ENCODE measurements at places on chromosomes 7 and 10. TPM values are rescaled to one million over a fixed set of nuclear protein-coding genes. Genes with fewer than 3 reads are reported as not detected.

GRCh38 chr7:94634502-94634901 is 21.4 kb downstream of the SGCE start:
- DNase-seq: no peak

DNA sequence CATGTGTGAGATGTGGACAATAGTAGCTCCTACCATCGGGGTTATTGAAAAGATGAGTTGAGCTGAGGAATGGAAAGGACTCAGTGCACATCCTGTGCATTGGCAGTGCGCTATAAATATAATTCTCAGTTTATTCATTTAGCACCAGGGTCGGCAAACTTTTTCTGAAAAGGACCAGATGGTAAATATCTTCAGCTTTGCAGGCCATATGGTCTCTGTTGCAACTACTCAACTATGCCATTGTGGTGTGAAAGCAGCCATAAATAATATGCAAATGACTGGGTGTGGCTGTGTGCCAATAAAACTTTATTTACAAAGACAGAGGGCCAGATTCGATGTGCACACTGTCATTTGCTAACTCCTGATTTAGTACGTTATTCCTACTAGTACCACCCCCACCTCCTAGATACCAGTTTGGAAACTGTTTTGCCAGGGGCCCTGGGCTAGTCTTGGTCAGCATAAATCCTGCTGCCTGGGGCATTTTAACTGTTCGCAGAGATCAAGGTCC is 422.9 kb upstream of the MKI67 start:
- no peak for DNase-seq

DNA sequence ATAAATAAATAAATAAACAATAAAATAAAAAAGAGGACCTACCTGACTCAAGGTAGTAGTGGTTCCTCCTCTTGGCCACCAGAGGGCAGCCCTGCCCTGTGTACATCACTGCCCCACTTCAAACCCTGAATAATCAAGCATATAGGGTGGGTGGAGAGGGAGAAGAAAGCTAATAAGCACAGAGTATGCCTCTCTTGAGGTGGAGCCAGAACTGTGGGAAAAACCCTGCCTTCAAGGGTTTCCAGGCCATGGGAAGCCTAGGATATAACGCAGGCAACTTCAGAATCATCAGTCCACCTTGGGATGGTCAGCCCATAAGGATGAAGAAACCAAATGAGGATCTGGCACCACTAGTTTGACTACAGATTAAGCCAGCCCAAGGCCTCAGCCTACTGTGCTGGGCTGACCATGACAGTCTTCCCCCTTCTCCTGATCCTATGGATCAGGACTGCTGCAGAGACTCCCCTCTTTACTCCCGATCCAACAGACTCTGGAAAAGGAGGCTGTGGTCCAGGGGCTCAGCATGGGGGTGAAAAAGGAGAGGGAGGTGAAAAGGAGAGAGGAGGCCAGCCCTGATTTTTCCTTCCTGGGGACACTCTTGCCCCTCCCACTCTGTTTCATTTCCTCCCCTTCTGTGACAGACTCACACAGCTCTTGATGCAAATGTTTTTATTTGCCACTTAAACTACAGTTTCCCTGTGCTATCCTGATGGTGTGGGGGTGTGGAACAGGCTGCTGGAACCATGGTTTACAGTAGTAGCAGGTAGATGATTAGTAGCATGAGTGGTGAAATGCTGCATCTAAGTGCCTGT is 10.1 kb downstream of the AVPI1 start:
- DNase-seq: peak; percentile 50

DNA sequence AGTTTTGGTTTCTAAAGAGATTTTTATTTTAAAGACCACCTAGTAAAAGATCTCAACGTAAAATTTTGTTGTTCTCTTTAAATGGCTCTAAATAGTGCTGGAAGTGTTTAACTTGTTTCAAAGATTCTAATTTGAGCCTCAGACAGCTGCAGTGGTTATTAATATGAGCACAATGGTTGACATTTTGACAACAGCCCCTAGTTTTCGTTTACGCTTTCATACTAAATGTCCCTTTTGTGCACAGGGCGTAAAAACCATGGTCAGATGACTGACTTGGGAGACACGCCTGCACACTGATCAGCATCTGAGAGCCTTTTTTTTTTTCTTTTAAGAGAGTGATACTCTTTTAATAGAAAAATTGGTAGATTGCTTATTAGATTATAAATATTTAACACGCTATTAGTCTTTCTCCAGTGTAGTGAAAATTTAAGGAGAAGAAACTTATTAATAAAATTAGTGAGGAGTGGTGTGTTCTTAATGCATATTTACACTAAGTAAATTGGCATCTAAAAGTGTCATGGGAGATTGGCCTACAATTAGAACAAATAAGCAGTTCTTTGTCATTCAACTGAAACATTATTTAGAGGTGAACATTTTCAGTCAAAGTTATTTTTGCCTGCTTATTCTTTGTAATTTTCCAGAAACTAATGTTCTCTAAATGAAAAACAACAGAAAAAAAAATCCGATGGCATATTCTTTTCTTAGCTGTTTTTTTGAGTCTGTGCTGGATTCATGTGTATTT is 182.8 kb upstream of the PHYHIPL start:
- DNase-seq: no peak

GRCh38 chr7:49644396-49645166 is 128.9 kb upstream of the VWC2 start:
- DNase-seq: no peak

DNA sequence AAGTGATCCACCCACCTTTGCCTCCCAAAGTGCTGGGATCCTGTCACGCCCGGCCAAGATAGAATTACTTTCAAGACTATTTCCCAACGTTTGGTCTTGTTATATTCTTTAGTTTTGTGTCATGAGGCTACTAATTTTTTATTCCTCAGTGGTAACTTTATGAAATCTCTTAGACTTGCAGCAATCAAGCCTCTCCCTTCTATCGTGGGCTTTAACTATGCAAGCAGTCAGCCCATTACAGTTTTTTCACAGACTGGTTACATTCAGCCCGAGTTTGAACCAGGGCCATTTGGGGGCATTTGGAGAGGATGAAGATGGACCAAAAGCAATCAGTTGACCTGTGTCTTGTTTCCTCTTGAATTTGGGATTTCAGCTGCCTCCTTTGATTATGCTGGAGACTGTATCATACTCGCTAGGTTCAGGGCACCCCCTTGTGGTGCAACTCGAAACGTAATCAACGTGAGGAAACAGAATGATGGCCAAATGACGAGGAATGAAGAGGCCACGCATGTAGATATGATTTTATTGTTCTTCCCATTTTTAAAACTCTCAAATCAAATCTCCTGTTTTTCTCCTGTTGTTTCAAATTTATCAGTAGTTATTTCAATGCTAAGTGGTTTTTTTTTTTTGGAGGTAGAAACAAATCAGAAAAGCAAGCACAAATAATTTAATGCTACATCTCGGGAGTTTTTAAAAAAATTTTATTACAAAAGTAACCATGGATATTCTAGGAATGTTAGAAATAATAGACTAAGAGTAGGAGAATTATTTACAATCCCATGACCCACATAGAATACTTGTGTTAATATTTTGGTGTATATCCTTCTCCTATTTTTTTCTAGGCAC is 151.6 kb downstream of the KIAA1217 start:
- DNase-seq: no peak

DNA sequence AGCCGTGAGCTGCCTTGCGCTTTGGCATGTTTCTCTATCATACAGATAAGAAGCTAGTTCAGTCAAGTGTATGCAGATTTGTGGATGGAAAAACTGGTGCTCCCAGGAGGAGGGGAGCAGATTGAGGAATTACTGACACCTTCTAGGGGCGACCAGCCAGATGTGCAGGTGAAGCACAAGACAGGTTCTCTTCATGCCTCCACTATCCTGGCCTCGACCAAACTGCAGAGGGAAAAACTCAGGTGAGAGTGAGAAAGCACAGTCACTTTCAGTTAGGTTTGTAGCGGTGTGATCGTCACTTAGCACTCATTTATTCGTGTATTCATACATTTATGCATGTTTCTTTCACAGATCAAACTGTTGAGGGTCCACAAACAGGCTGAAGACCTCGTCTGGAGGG is 600 bp upstream of the DBNL start:
- no peak for DNase-seq

DNA sequence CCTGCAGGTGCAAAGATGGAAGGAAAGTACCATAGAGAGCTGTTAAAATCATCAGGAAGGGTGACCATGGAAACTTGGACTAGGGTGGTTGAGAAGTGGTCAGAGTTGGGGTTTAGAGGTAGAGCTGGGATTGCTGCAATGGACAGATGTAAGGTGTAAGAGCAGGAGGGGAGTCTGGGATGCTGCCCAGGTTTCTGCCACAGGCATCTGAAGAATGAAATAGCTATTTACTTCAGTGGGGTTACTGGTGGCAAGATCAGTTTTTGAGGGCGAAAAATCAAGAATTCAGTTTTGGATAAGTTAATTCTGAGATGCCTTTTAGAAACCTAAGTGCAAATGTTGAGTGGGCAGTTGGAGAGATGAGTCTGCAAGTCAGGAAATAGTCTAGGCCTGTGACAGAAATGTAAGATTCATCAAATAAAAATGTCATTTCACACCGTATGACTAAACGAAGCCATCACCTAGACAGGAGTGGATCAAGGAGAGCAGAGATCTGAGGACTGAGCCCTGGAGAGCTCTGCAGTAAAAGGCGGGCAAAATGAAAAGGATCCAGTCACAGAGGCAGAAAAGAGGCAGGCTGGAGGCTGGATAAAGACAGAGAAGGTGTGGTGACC is 22.7 kb upstream of the TOMM7 start:
- no peak for DNase-seq

GRCh38 chr7:35754741-35755140 is 46.1 kb upstream of the SEPTIN7 start:
- DNase-seq: no peak

GRCh38 chr7:131741446-131741845 is 185.0 kb upstream of the PODXL start:
- DNase-seq: no peak

The NYAP1 gene
- 1.4 TPM for polyA plus RNA-seq

The UBE3C gene
- polyA plus RNA-seq: 30.4 TPM

Data from foreskin keratinocyte (primary cell).